ENCODE measurements at places on chromosomes 3 and 15.

GRCh38 chr3:48989126-48989795 lies 780 bp upstream of the P4HTM start:
- no peak for DNase-seq

GRCh38 chr3:89702404-89702803 lies 595.0 kb downstream of the EPHA3 start:
- no peak for DNase-seq

DNA sequence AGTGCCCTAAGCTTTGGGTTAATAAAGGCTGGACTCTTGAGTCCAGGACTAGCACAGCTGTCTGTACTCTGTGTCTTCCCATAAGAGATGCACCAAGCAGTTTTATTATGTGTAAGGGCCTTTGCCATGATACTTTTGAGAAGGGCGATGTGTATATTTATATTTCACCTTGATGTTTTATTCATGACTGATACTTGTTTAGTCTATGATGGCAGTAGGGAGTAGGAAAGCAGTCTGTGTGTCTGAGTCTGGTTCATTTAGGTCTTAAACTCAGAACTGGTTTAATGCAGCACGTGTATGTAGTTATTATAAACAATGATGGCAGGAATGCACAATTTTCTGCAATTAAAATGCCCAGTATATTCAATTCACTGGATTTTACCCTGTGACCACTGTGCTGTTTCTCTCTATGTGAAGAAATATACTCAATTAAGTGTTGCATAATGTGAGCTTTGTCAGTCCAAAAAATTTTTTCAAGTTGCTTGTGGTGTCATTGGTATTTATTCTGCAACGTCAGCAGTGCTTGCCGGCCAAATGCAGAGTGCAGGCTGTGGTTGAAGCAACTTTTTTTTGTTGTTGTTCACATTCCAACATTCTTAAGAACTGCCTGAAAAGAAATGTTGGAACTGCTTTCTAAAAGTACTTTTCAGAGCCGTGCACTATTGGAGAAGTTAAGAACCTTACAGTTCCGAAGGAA lies 423.7 kb upstream of the SEMA6D start:
- DNase-seq: no peak

- no peak for DNase-seq
Measured at GRCh38 chr3:114697401-114697800, 403.6 kb downstream of the TIGIT start.

DNA sequence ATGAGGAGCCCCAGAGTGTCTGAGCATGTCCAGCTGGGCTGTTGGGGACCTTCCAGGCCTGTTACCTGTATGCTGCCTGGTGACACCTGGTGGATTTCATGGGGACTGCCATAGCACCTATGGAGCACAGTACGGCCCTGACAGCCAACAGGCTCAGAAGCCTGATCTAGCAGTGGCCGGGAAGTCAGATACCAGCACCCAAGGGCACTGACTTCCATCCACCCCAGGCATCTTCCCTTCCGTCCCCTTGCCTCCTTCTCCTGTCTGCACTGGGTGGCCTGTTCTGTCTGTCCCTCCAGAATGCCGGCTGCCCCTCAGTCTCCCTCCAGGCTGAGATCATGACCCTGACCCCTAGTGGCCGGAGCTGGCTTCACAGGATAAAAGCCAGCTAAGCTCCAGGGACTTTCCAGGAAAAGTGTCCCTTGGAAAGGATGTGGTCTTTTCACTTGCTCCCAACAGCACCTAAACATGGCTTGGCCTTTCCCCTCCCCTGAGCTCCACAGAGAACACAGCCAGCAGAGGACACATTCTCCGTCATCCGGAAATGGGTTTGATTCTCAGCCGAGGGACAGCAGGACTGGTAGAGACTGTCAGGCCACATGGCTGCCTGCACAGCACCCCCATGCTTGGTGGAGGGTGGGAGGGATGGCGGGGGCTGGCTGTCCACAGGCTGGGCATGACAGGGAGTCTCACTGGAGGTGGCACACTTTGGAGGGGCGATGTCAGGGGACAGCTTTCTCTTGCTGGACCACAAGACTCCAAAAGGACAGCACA lies 9.5 kb downstream of the RPS17 start:
- DNase-seq: peak; percentile 52

GRCh38 chr3:140303875-140304274 lies 368.9 kb downstream of the CLSTN2 start:
- no peak for DNase-seq

DNA sequence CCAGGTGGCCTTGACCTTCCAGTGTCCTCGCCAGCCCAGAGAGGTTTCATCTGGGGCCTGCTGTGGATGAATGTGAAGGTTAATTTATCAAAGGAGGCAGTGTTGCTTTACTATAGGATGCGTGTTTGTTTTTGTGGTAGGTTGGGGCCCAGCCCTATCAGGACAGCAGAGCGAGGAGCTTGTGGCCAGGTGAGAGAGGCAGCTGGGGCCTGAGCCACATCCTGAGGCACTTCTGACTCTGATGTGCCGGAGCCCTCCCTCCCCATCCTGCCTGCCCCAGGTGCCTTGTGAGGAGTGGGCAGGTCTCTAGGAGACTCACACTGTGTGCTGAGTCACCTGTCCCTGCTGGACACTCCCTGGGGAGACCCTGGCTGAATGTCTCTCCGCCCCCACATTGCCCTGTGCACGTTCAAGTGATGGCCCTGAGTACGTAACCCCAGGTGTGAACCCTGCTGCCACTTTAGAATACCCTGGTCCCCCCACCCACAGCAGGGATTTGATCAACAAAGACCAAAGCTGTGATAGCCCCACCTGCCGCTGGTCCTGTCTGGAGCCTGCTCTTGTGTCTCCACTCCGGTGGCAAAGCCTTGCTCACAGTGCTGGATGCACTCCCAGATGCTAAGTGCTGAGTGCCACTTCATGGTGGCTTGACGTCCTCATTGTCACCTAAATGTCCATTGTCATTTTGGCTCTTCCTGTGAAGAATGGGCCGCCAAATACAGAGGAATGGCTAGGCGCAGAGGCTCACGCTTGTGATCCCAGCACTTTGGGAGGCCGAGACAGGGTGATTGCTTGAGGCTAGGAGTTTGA lies 16.0 kb downstream of the FBLN2 start:
- DNase-seq: no peak

DNA sequence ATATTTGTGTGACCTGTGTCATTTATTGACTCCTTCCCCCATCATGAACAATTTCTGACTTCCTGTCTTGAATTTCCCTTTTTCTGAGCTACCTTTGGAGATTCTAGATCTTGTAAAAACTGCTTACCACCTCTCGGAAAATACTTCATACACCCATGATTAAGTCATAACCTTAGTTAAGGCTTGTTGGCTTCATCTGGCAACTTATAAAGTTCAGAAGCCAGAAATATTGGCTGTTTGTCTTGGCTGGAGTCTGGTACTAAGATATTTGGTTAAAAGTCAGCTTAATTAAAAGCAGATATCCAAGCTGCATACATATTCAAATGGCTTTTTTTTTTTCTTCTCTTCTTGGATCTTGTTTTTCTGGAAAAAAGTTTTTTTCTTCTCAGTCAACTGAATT lies 37.3 kb upstream of the B3GALNT1 start:
- DNase-seq: no peak

DNA sequence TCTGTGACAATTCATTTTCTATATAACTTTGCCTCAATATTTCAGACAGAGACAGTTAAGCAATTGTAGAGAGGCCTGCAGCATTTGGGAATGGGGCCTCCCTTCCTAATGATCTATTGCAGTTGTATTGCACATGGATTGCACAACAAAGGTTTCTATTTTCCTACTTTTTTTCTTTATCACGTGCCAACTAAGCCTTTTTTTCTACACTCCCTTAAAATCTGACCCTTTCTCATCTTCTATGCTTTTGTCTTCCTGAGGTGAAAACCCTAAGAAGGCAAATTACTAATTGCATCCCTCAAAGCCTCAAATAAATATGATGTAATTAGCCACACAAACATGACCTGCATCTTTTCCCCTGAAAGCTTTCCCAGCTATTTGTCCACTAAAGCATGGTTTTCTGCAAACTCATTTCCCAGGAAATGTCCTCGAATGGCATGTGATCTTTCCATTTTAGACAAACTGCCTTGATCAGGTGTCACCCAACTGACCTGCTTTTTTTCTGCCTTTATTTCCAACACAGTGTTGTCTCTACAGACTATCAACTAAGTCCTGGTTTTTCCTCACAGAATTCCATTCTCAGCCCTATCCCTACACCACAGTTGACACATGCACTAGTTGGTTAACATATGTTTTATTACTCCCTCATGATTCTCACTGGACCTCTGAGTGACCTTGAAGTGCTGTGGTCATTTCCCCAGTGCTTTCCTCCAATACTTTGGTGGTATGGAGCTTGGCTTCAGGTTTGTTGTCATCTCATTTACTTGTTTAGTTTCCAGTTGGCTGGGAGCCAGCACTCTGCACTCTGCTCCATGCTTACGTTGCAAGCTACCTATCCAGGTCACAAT lies 31.9 kb upstream of the TSC22D2 start:
- DNase-seq: no peak

DNA sequence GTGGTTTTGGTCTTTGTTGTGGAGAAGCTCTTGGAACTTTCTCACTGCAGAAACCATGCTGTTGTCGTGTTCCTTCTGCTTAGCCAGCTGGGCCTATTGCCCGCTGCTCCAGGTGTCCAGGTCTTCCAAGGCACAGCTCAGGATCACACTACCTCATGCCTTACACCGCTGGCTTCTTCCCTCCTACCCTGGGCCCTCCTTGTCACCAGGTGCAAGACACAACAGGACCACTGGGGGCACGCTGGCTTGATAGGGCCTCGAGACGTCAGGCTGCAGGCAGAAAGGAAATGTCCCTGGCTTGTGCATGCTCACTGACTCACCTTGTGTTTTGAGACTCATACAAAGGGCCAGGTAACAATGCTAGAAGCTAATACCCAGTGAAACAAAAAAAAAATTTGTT lies 32.3 kb downstream of the PAQR9 start:
- DNase-seq: peak; percentile 26

DNA sequence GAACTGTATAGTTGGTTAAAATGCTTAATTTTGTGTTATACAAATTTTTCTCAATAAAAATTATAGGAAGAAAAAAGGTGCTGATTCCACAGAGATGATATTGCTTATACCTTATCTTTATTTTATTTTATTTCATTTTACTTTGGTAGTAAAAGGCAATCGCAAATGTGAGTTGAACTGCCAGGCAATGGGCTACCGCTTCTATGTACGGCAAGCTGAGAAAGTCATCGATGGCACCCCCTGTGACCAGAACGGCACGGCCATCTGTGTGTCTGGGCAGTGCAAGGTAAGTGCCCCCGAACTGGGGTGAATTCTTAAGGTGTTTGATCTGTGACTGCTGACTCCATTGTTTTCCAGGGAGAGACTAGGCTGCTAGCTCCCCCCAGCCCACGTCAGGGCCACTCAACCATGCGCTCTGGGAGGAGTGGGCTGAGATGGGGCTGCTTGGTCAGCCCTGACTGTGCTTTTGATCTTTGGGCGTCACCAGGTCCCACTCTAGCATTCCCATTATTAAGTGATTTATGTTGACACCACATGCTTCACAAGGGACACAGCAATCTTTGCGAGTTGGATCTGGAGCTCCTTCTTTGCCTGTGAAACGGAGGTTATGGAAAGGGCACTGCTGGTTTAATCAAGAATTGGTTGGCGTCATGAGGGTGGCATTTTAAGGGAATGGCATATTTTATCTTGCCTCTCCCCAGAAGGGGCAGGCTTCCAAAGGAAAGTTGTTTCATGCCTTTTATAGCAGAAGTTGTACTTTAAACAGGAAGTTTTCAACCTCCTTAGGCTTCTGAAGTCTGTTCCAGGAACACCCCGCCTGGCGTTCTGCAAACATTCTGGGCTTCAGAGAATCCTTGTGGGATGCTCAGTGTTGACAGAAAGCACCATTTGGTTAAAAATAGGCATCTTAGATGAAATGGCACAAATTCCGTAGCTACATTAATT lies 296.5 kb downstream of the THSD4 start:
- DNase-seq: no peak

DNA sequence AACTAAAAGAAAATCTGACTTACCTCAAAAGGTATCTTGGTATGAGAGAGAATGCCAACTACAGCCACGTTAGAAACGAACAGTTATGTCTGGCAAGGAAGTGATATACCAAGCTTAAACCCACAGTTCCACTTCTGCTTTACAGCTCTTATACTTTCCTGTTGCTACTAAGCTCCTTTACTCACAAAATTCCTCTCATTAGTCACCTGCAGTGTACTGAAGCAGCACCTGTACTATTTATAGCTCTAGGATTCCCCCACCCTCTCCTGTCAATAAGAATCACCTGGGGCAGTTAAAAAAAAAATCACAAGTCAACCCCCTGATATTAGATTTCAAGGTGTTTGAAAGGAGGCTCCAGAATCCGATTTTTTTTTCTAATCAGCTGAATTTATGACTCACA lies 2.9 kb upstream of the TMEM266 start:
- no peak for DNase-seq

- DNase-seq: no peak
Measured at GRCh38 chr15:101482526-101483371, 6.8 kb downstream of the PCSK6 start.

GRCh38 chr3:30502051-30502741 lies 104.2 kb upstream of the TGFBR2 start:
- no peak for DNase-seq

GRCh38 chr3:46191730-46192129 lies 16.4 kb downstream of the CCR1 start:
- no peak for DNase-seq

DNA sequence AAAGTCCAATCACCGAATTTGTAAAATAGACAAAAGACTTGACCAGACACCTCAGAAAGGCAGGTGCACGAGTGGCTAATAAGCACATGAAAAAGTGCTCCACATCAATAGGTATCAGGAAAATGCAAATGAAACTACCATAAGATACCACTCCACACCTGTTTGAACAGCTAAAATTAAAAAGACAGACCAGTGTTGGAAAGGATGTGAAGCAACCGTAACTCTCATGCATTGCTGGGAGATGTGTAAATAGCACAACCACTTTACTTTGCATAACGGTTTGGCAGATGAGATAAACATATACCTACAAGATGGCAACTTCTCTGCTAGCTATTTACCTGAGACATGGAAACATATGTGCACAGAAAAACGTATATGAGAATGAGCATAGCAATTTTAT lies 56.9 kb downstream of the CADPS start:
- no peak for DNase-seq

GRCh38 chr3:37053337-37053736 lies 60.0 kb downstream of the MLH1 start:
- no peak for DNase-seq

GRCh38 chr3:119657887-119658702 lies 2.3 kb downstream of the POPDC2 start:
- no peak for DNase-seq

- no peak for DNase-seq
Measured at GRCh38 chr3:98482717-98483482, 14.6 kb upstream of the OR5K2 start.

DNA sequence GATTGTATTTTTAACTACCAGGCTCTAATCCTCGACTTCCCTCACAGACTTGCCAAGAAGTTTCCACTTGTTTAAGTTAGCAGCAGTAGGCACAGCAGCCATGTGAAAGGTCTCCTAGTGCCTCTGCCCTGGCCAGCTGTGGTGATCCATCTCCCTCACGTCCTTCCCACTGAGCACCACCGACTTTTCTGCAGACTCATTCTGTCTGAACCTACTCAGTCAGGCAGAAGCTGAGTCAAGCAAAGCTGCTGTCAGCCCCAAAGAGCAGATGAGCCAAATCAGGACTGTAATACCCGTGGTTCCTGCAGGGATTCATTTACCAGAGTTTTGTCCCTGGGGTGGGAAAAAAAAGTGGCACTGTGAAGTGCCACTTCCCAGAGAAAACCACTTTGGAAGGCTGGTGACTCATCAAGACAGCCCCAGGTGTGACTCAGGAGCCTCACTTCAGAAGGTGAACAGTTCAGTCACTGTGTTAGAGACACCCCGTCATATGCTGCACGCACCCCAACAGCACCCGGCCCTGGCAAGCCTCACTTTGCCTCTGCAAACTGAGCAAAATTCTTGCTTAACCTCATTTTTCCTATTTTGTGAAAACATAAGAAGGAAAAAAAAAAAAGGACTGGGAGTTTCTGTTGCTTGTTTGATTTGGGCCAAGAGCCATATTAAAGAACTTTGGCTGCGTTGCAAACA lies 76.0 kb downstream of the WWTR1 start:
- no peak for DNase-seq

All from stimulated activated CD8-positive, alpha-beta memory T cell treated with anti-CD3 and anti-CD28 coated beads, Interleukin-2, amount 100 ng/mL, for 48 hours (primary cell).